ENCODE measurements at places on chromosomes 12 and 14.

- DNase-seq: no peak
These were observed 47.9 kb downstream of the NUAK1 start for GRCh38 chr12:106090591-106091445.

DNA sequence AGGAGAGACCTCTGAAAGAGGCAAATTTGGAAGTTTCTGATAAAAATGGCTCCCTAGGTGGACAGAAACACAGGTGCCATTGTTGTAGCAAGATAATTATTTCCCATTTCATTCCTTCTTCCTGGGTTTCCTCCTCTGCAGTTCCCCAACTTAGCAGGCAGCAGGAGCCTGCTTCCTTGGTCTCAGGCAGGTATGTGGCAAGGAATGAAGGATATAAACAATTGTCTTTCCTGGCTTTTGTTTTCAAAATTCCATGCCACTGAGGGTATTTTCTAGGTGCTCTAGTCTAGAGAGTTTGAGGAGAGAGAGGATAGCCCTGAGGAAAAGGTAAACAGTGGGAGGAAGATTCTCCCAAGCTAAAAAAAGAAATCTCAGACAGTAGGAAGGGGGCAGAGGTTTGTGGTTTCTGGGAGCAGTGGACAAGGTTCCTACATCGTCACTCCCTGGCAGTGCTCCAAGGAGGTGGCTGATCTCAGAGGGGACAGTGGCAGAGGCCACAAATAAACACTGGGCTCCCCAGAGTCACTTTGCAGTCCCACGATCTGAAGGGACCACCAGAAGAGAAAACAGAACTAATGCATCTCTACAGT, 82.6 kb upstream of the IGF1 start:
- no peak for DNase-seq

DNA sequence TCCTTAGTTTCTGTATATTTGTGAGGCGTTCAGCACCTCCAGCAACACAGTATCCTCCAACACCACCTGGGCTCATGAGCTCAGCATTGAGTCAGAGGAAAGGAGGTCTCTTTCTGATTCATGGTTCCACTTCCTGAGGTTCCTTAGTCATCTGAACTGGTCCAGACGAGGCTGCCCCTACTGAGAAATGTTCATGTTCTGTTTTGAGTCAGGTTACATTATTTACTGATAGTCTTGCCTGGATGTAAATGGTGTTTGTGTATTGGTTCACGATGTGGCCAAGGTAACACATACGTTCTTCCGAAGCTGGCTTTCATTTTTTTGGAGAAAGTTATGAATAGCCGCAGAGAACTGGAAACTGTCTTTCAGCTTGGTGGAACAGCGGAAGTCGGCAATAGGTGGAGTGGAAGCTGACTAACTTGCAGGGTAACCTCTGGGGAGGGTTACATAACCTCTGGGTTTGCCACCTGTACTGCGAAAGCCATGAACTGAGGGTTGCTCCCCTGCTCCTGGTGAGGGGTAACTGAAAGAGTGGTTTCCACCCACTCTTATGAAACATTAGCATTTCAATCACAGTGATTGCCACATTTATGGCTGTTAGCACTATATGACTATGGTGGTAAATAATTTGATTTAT, 42.2 kb upstream of the MANSC4 start:
- DNase-seq: no peak

- DNase-seq: no peak
These were observed 48.5 kb downstream of the IFNG-AS1 start for GRCh38 chr12:68037616-68038255.

DNA sequence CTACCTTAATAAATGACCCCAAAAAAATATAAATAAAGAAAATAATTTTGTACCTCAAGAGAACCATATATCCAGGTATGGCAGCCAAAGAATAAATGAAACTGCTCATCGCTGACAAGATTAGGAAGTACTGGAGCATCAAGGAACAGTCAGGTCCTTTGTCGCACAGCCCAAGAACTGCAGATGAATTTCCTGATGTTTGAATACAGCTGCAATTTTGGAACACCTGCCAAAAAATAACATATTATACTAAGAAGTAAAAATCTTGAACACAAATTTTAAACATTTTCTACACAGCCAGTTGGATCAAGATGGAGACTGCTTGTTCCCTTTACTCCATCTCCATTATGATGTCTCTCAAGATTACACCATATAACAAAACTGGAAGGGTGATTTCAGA, 42.6 kb downstream of the SLCO1A2 start:
- DNase-seq: no peak

- DNase-seq: peak; percentile 43
These were observed 43.8 kb downstream of the CCNK start for GRCh38 chr14:99524804-99525698.

GRCh38 chr14:77599889-77600288, 16.5 kb downstream of the SPTLC2 start:
- DNase-seq: no peak

DNA sequence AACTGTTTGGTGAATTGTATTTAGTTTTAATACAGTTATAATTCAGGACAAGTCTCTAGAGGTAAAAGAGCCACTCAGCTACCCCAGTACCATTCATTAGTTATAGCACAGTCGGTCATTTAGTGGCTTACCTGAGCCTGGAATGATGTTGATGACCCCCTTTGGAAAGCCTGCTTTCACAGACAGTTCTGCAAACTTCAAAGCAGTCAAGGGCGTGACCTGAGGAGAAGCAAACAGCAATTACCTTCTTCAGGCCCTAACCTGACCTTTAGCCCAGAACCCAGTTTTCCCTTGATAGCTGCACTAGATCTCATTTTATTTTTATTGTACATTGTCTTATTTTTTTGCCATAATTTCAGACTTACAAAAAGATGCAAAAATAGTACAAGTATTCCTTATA, 43.8 kb downstream of the ALDH1L2 start:
- no peak for DNase-seq

GRCh38 chr12:71124835-71125460, 32.9 kb downstream of the TSPAN8 start:
- DNase-seq: no peak

GRCh38 chr12:94418517-94418916, 41.1 kb downstream of the CEP83 start:
- DNase-seq: no peak

DNA sequence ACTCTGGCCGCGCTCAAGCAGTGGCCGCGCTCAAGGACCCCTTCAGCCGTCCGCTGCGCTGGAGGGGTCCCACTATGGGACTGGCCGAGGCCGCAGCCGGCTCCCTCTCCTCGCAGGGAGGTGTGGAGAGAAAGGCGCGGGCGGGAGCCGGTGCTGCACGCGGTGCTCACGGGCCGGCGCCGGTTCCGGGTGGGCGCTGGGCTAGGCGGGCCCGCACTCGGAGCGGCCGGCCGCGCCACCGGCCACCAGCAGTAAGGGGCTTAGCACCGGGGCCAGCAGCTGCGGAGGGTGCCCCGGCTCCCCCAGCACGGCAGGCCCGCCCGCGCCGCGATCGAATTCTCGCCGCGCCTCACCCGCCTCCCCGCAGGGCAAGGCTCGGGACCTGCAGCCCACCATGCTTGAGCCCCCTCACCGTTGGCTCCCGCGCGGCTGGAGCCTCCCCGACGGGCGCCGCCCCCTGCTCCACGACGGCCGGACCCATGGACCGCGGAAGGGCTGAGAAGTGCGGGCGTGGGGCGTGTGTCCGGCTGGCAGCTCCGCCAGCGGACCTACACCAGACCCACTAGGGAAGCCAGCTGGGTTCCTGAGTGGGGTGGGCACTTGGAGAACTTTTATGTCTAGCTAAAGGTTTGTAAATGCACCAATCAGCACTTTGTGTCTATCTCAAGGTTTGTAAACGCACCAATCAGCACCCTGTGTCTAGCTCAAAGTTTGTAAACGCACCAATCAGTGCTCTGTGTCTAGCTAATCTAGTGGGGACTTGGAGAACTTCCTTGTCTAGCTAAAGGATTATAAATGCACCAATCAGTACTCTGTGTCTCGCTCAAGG, 49.5 kb downstream of the KLHL28 start:
- no peak for DNase-seq

GRCh38 chr12:116559162-116559935, at the start of gene MAP1LC3B2:
MAP1LC3B2 (plus strand) TSS chr12:116559381; CDS start chr12:116575943, 16,562 bp downstream.
- DNase-seq: peak; percentile 77

DNA sequence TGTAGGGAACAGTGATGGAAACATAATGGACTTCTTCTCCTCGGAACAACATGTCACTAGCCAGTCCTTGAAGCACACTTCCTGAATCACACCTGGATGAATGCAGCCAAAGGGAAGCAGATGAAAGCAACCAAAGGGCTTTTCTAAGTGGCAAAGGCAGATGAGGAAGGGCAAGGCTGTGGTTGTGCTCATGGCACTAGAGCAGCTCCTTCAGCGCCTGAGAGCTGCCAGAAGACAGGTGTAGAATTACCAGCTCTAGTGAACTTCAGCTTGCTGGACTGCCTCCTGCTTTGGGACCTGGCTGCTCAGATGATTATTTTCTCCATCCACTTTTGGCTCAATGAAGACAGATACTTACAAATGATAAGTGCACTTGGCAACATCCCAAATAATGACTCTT, 1372.1 kb upstream of the SEL1L start:
- no peak for DNase-seq

GRCh38 chr12:132723764-132724140, 13.1 kb downstream of the PGAM5 start:
- no peak for DNase-seq

GRCh38 chr12:107484941-107485340, 200.7 kb upstream of the PWP1 start:
- DNase-seq: no peak

DNA sequence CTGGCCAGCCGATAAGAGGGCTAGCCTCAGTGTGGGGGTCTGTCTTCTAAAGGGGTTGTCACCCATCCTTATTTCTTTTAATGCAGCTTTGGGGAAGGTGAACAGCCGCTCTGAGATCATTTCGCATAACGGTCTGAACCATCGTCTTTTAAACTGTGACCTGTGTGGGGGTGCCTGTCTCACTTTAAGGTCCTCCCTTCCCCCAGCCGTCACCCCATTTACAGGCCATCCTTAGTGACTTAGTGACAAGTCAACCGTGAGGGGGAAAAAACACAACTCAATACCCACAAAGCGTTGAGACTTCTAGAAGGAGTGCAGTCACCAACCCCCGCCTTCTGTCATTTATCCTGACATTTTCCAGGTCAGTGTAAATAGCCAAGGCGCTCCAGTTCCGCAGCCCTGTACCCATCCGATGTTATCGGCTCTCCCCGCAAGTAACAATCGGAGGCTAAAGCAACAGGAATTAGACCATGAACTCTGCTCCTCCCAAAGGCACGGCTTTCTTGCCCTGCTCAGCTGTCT, 505 bp upstream of the DENND5B start:
- no peak for DNase-seq

GRCh38 chr12:130480887-130481286, 143.2 kb downstream of the PIWIL1 start:
- DNase-seq: no peak

GRCh38 chr14:64997108-64997794, 10.6 kb downstream of the FNTB start:
- no peak for DNase-seq

DNA sequence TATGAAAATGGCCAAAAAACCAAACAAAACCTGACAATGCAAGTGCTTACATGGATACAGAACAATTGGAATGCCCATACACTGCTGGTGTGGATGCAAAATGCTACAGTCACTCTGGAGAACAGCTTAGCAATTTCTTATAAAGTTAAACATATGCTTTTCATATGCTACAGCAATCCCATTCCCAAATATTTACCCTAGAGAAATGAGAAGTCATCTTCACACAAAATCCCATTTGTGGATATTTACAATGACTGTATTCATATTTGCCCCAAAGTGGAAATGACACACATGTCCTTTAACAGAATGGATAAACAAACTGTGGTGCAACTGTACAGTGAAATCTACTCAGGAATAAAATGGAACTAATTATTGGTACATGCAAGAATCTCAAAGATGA, 20.4 kb downstream of the SAV1 start:
- DNase-seq: no peak

DNA sequence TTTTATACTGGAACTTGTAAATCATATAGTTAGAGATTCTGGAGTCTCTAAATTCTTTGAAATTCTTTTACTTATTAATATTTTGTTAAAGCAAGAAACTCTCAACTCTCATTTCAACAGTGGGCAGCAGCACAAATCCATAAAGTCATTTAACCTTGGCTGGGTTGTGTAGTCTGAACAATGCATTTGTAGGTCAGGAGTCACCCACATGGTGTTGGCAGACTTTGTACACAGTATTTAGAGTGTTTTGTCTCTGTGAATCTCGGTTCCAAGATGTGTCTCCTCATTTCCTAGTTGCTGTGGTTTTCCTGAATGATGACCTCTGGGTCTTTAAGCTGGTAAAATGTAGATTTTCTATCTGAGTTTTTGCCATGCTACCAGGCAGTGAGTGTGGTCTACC, 20.8 kb upstream of the STRAP start:
- DNase-seq: no peak

GRCh38 chr12:83343767-83344166, 657.1 kb downstream of the TMTC2 start:
- DNase-seq: no peak

- DNase-seq: peak; percentile 26
These were observed 23.0 kb downstream of the KLRK1 start for GRCh38 chr12:10366875-10367274.

- peak; percentile 94 for DNase-seq
These were observed at the start of gene PSMB5 for GRCh38 chr14:23034498-23035302. PSMB5 (minus strand) TSS chr14:23034900; CDS start chr14:23034881, 19 bp downstream.

DNA sequence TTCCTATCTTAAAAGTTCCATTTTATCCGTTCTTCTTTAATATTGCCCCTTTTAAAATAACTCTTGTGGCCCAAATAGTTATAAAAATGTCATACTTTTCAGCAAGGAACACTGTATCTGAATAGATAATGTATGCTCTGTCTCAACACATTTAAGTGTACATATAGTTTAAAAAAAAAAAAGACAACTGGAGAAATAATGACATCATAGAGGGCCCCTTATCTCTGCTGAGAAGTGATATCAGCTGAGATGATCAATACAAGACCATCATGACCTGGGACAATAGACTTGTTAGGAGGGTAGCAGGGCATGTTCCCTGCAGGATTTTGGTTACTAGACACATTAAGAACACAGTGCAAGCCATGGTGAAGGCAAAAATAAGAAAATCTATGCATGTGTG, 77.5 kb downstream of the PEBP1 start:
- DNase-seq: no peak

GRCh38 chr12:18970603-18971002, 158.9 kb upstream of the PLEKHA5 start:
- no peak for DNase-seq

DNA sequence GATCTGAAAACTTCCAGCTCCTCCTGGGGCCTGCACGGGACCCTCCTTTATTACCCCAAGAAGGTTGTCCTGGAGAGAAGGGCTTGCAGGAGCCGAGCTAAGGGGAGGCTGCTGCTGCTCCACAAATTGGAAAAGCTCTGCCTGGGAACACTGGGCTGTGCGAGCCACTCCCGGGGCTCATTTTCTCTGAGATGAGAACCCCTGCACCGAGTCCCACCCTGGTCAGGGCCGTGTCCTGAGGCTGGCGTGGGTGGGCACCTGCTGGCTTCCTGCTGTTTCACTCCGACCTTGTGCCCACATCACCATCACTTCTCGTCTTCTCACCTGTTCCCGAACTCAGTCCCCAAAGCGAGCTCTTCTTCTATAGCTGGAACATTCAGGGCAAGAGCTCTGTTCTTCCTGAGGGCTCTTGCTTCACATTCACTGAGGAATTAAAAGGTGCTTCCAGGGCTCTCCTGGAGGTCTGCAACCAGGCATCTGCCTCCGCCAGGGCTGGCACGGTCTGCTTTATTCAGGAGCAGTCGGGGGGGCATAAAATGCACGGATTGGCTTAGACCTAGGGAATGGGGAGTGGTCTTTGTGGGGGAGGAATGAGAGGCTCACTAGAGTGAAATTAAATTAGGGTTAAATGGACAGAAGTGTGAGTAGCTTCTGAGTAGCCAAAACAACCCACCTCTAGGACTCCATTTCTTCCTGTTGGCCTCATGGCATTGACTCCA, 98.5 kb downstream of the ADGRD1 start:
- no peak for DNase-seq

- no peak for DNase-seq
These were observed 152.3 kb downstream of the RAD51B start for GRCh38 chr14:67971627-67972625.
